Uterine smooth muscle cell (primary cell): ENCODE measurements at places on chromosomes 7 and 10. TPM values are rescaled to one million over a fixed set of nuclear protein-coding genes. Genes with fewer than 3 reads are reported as not detected.

The IFIT1B gene
- not detected in 2 replicates for total RNA-seq

The SEC61A2 gene
- total RNA-seq = 11.5 and 17.9 TPM in 2 replicates

The PPP1R3A gene
- not detected in 2 replicates for total RNA-seq

The C10orf62 gene
- 0.11 and 0.37 TPM in 2 replicates for total RNA-seq

The NXPH1 gene
- total RNA-seq = not detected in 2 replicates

The AKR1C2 gene
- total RNA-seq = 20.4 and 34.5 TPM in 2 replicates

The HTRA1 gene
- total RNA-seq = 44.5 and 158 TPM in 2 replicates

The GOLGA7B gene
- total RNA-seq = under 0.01 TPM in 1 of 2 replicates, not detected in the other

The SH2D4B gene
- total RNA-seq = not detected in 2 replicates

The IDI2 gene
- not detected in 2 replicates for total RNA-seq

The C10orf67 gene
- 0.11 and 0.12 TPM in 2 replicates for total RNA-seq
